Activated CD8-positive, alpha-beta T cell treated with anti-CD3 and anti-CD28 coated beads, Interleukin-2, amount 10 ng/mL, durations not matched to agents 7 days and 5 days (primary cell): ENCODE measurements at places on chromosomes 6 and 20.
A peak's percentile ranks its signal among the peaks of the same experiment; 100 is the strongest.

DNA sequence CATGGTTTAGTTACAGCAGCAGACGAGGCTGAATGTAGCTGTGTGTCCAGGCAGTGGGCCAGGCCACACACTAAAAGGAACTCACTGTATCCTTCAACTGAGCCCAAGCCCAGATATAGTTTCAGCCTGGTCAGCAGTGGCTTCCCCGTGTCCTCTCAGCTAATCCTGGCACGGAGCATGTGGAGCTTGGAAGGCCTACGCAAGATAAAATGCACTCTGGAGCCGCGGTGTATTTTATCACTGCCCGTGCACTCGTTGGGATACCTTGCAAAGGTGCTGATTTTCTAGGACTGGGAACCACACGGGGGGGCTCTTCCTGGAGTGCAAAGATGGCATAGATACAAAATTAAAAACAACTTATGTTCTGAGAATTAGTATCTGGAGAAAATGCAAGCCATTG, 48.4 kb upstream of the IYD start:
- no peaks in the 10 kb centered on the region for H3K36me3 ChIP-seq
- no peak for DNase-seq
- H3K27me3 ChIP-seq, result peaks cover 5% of the 10 kb centered on the region
- H3K27ac ChIP-seq, result no peak overlapping the region
- no peak overlapping the region for H3K4me3 ChIP-seq

DNA sequence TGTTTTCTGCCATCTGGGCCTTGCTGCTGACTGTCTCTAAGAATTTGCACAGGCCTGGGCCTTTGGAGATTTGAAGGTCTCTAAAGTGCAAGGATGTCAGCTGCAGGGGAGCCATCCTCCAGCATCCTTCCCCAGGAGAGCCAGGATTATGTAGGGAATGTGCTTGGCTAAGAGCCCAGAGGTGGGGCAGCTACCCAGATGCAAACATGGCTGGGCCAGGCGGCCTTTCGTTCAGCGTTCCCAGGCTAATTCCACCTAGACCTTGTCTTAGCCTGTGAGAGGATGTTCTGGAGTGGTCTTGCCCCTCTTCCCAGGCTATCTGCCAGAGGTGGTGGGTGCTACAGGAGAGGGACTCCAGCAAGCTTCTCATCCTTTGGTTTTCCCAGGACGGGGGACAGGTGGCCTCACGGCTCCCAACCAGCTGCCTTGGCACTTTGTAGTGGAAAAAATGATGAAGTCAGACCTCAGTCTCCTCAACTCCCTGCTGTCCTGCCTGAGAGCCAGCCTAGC, 7.7 kb upstream of the PTGIS start:
- no peak overlapping the region for H3K4me3 ChIP-seq
- peaks cover 12% of the 10 kb centered on the region for H3K36me3 ChIP-seq
- H3K4me1 ChIP-seq, result peaks cover 78% of the 10 kb centered on the region
- no peak for DNase-seq
- H3K27me3 ChIP-seq, result peaks cover 8% of the 10 kb centered on the region

GRCh38 chr20:24102290-24102689, 113.7 kb upstream of the GGTLC1 start:
- no peaks in the 10 kb centered on the region for H3K36me3 ChIP-seq
- DNase-seq, result peak; percentile 57
- peaks cover 22% of the 10 kb centered on the region for H3K4me1 ChIP-seq
- H3K27me3 ChIP-seq, result peaks cover 22% of the 10 kb centered on the region
- peak overlapping the region; percentile 1 for H3K27ac ChIP-seq
- no peak overlapping the region for H3K4me3 ChIP-seq

DNA sequence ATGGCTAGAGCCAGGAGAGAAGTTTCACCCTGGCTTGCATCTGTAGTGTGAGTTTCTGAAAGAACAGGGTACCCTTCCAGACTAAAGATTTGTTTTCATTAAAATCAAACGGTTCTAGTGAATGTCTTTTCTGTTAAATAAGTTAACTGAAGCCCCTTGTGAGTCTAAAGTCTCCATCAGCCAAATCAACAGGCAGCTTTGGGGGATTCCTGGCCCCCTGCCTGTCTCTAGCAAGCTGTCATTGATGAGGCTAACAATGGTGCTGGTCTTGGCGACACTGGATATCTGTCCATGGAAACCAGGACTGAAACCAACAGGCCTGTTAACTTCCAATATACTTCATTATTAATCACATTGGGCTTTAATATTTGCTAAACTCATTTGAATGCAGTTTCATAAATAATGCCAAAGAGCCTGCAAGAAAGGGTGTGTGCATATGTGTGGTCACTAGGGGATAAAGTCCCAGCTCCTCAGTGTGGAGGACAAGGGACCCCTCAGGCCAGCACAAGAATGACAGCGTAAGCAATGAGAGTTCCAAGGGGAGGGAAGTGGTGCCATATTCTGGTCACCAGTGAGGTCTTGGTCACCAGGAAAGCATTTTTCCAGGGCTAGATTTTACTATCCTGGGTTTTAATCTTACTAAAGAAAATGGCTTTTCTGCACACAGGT, 9.1 kb upstream of the RNF182 start:
- H3K27ac ChIP-seq, result no peak overlapping the region
- H3K4me1 ChIP-seq, result no peaks in the 10 kb centered on the region
- DNase-seq, result no peak
- peaks cover 51% of the 10 kb centered on the region for H3K27me3 ChIP-seq

DNA sequence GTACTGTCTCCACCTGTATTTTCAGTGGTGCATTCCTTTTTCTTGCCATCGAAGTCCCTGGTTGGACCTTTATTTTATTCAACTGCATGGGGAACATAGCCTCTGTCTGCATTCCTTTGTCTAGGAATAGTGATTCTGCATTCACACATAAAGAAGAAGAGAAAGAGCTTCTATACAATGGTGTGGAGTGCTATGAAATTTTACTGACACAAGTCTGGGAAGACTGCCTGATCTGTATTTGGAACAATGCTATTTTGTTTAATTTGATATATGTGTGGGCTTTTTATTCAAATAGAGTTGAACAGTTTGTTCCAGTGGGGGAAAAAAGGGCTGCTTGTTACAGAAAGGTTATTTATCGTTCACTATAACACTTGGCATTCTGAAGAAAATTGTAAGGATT, 375.7 kb upstream of the POU3F2 start:
- H3K4me1 ChIP-seq, result no peaks in the 10 kb centered on the region
- no peaks in the 10 kb centered on the region for H3K27me3 ChIP-seq
- no peak overlapping the region for H3K4me3 ChIP-seq
- no peaks in the 10 kb centered on the region for H3K36me3 ChIP-seq
- DNase-seq, result no peak

DNA sequence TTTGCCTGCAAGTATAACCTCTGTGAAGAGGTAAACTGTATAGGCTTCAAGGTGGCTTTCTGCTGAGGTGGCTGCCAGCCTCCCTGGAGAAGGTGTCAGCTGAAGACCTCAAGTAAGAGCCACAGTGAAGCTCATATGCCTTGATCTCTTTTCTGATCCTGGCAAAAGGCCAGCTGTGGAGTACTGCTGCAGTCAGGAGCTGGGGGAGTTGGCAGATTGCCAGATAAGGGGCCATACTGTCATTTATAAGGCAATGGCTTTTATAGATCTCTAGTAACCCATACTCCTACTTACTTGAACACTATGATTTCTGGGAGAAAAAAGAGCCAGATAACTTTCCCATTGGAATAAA, 8.8 kb upstream of the CEP85L start:
- H3K27ac ChIP-seq, result peak overlapping the region; percentile 31
- peak; percentile 49 for DNase-seq
- no peak overlapping the region for H3K4me3 ChIP-seq
- H3K4me1 ChIP-seq, result peaks cover 52% of the 10 kb centered on the region
- peaks cover 40% of the 10 kb centered on the region for H3K36me3 ChIP-seq

DNA sequence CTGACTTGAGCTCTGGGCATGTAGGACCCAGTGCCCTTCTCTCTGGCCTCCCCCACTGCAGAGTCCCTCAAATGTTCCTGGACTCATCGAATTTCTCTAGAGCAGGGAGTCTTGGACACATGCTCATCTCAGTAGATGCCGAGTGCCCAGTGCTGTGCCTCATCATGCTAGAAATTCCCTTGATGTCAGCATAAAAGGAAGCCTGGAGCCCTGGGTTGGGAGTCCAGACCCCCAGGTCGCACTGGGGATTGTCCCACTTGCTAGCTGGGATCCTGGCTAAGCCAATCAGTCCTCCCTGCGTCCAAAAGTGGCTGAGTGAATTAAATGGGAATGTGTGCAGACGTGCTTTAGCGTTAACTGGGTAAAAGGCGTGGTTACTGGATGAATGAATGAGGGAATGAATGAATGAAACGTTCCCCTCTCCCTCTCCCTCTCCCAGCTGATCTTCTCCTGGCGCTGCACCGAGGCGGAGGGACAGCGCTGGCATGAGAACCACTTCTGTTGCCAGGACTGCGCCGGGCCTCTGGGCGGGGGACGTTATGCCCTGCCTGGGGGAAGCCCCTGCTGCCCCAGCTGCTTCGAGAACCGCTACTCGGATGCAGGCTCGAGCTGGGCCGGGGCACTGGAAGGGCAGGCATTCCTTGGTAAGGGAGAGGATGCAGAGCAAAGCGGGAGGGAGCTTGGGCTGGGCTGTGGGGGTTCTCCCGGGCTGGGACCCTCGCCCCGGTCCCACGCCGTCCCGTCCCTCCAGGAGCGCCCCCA, 1.6 kb upstream of the TOMM6 start:
- H3K27me3 ChIP-seq, result peaks cover 16% of the 10 kb centered on the region
- peak overlapping the region; percentile 93 for H3K4me3 ChIP-seq
- peak overlapping the region; percentile 98 for H3K27ac ChIP-seq
- H3K36me3 ChIP-seq, result peaks cover 21% of the 10 kb centered on the region
- no peak for DNase-seq

- no peaks in the 10 kb centered on the region for H3K27me3 ChIP-seq
- H3K4me3 ChIP-seq, result no peak overlapping the region
- DNase-seq, result no peak
- no peaks in the 10 kb centered on the region for H3K36me3 ChIP-seq
- H3K27ac ChIP-seq, result no peak overlapping the region
Measured at GRCh38 chr6:12081771-12082170, 69.7 kb downstream of the HIVEP1 start.

DNA sequence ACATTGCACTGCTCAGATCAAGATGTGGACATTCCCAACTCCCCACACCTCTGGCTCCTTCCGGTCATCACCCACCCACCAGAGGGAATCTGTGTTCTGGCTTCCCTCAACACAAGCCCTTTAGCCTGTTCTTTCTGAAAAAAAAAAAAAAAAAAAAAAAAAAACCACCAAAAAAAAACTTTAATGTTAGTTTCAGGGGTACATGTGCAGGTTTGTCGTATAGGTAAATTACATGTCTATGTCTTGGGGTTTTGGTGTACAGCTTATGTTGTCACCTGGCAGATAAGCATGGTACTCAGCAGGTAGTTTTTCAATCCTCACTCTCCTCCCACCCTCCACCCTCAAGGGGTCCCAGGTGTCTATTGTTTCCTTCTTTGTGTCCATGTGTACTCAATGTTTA, 135.8 kb upstream of the FOXA2 start:
- DNase-seq, result no peak
- no peak overlapping the region for H3K4me3 ChIP-seq
- H3K36me3 ChIP-seq, result no peaks in the 10 kb centered on the region

- peaks cover 72% of the 10 kb centered on the region for H3K27me3 ChIP-seq
- no peaks in the 10 kb centered on the region for H3K36me3 ChIP-seq
- H3K4me3 ChIP-seq, result no peak overlapping the region
Measured at GRCh38 chr6:7730001-7730783, 4.3 kb downstream of the BMP6 start.

DNA sequence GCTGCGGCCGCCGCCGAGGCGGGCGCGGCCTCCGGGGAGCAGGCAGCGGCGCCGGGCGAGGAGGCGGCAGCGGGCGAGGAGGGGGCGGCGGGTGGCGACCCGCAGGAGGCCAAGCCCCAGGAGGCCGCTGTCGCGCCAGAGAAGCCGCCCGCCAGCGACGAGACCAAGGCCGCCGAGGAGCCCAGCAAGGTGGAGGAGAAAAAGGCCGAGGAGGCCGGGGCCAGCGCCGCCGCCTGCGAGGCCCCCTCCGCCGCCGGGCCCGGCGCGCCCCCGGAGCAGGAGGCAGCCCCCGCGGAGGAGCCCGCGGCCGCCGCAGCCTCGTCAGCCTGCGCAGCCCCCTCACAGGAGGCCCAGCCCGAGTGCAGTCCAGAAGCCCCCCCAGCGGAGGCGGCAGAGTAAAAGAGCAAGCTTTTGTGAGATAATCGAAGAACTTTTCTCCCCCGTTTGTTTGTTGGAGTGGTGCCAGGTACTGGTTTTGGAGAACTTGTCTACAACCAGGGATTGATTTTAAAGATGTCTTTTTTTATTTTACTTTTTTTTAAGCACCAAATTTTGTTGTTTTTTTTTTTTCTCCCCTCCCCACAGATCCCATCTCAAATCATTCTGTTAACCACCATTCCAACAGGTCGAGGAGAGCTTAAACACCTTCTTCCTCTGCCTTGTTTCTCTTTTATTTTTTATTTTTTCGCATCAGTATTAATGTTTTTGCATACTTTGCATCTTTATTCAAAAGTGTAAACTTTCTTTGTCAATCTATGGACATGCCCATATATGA, 3.2 kb downstream of the MARCKS start:
- H3K27ac ChIP-seq, result no peak overlapping the region
- H3K27me3 ChIP-seq, result peaks cover 21% of the 10 kb centered on the region
- H3K4me1 ChIP-seq, result peaks cover 18% of the 10 kb centered on the region
- DNase-seq, result no peak
- peaks cover 4% of the 10 kb centered on the region for H3K36me3 ChIP-seq

DNA sequence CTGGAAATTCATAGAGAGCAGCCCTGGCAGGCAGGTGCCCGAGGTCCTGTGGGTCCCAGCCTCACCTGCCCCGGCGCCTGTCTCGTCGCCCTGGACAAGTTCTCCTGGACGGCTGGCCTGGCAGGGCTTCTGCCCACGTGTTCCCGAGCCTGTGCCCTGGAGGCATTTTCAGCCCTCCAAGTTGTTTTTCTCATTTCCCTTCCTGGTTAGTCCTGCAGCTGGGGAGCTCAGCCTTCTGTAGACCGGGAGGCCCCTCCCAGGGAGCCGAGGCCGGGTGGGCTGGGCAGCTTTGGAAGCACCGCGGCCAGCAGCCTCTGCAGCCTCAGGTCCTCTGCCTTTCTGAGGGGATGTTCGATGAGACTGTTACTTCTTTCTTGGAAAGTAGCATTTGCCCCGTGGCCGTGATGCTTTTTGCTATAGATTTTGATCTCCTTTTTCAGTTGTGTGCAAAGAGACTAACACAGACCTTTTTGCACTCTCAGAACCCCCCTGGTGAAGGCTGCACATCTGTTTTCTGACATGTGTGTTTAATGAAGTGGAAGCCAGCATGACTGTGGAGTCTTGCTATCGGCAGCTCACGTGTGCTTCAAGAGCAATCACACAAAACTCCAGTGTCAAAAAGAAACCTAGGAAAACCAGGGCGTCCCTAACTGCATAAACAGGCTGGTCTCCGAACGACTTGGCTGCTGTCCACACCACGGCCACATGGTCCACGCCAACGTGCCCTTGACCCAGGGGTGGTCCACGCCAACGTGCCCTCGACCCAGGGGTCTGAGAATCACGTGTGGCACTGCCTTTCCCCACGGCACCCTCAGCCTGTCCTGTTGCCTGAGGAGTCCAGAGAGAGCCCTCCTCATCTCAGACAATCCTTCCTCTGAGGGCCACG, 207.5 kb downstream of the SMOC2 start:
- no peaks in the 10 kb centered on the region for H3K4me1 ChIP-seq
- DNase-seq, result no peak
- H3K27ac ChIP-seq, result no peak overlapping the region
- H3K4me3 ChIP-seq, result no peak overlapping the region

DNA sequence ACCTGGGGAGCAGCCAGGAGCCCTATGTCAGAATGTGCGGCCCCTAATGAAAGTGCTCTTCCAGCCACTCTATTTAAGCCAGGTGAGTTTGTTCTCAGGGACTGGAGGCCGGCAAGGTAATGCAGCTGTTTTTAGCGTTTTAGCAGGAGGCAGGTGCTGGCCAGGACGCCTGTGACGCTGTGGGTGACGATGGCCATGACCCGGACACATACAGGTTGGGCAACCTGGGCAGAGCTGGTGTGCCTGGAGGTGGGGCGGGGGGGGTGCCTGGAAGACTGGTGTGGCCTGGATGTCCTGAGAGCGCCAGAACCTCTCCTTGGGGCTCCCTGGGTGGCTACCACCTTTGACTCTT, 51.7 kb downstream of the RBM38 start:
- H3K27ac ChIP-seq, result no peak overlapping the region
- H3K4me1 ChIP-seq, result peaks cover 6% of the 10 kb centered on the region
- H3K27me3 ChIP-seq, result peaks cover 23% of the 10 kb centered on the region
- H3K4me3 ChIP-seq, result no peak overlapping the region
